Activated CD4-positive, alpha-beta T cell treated with anti-CD3 and anti-CD28 coated beads for 36 hours (primary cell): ENCODE measurements at places on chromosomes 12 and 14. TPM values are rescaled to one million over a fixed set of nuclear protein-coding genes. Genes with fewer than 3 reads are reported as not detected.

TAS2R8 gene
- not detected for total RNA-seq

IPO8 gene
- 51.4 TPM for total RNA-seq

DNA sequence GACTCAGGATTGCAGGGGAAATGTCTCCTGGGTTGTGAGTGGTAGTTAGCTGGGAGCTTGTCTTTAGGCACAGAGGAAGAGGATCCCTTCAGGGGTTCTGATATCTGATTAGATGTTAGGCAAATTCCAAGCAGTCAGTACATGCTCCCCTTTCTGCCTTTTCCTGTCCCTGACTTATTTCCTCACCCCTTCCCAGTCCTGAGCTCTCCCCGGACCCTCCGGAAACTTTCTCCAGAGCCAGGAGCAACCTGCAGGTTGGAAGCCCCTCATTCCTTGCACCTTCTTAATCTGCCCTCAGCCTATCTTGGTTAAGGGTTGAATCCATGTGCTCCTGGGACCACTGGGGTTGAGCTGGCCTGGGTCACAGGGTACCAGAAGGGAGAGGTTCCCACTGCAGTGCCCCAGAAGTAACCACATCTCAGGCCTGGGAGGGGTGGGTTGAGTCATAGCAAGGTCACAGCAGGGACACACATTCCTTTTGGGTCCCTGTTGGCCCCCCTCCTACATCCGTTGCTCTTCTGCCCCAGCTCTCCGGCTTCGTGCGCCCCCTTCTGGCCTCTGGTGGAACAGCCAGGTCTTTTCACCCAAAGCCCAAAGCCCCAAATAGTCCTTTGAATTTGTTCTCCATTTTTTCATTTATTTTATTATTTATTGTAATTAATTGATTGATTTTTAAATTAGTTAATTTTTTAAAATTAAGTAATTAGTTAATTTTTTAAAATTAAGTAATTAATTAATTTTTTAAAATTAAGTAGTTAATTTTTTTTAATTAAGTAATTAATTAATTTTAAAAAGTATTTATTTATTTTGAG, 1.8 kb downstream of the IGFBP6 start:
- peak; percentile 95 for DNase-seq

DNA sequence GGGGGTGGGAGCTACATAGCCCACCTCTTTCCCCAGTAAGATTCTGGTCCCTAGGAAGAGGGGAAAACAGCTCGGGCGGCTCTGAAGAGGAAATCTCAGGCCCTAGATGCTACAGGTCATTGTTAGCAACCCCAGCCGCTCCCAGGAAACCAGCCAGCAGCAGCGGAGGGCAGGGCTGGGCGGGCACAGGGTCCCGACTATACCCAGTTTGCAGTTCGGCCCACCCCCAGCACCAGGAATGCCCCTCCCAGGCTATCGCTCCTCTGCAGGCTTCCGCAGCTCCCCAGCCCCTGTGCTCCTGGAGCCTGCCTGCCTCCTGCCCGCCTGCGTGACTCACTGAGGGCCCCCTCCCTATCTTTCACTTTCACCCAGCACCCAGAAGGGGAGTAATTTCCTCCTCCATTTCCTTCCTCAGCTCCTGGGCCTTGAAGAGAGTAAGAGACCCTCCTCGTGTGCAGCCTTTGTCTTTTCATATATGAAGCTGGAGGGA, 27.2 kb upstream of the PNMA1 start:
- peak; percentile 85 for DNase-seq

DNA sequence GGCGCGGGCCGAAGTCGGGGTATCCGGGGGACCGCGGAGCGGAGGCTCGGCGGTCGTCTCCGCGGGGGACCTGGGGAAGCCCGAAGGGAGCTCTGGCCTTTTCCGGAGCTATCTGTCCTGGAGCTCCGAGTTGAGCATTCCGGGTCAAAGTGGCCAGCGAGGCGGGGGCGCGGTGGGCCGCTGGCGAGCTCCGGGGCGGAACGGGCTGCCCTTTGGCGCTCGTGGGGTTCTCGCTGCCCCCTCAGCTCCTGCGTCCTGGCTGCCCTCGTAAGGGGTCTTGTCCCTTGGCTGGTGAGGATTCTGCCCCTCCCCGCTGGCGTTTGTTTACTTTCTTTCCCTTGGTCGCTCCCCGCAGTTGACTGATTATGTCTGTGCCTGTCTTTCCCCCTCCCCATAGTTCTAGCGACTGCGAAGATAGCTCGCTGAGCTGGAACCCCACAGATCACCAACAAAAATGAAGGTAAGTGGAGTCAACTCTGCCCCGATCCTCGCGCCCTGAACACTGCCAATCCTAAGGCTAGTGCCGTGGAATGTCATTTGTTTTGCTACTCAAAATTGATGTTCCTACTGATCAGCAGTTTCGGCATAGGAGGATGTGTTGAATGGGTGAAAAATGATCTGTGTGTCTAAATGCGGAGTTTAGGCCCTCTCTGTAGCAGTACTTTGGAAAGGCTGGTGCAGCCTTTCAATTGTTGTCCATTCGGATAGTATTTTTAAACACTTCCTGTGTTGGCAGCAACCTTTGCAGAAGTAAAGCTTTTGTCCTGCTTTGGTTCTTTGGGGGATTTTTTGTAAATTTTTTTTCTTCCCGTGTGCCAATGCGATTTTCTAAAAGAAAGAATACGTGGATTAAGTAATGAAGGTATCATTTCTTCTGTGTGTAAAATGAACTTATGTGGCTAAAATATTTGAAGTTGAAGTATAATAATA, 1.3 kb downstream of the ARID4A start:
- peak; percentile 33 for DNase-seq

- DNase-seq = peak; percentile 2
These were observed 1.9 kb downstream of the CACNA2D4 start for GRCh38 chr12:1916371-1917171.
